NCI-H2081 treated with DMSO at 0.1 percent for 48 hours (cell line): ENCODE measurements at places on chromosomes 16 and 17.

DNA sequence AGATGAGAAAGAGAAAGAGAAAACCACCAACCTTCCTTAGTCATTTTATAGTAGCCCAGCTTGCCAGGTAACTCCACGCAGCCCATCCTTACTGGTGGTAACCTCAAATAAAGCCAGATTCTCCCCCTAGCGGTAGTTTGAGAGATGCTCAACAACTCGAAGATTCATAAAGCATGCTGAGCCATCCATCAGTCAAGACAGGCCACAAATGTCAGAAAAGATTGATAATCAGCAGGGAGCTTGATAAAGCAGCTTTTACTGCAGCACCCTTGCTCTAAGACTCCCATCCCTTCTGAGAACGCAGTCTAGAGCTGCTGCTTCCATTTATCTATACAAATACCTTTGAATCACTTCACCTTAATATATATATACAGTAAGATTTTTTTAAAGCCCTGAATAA is 451.5 kb upstream of the HSBP1 start:
- DNase-seq = peak; percentile 19

DNA sequence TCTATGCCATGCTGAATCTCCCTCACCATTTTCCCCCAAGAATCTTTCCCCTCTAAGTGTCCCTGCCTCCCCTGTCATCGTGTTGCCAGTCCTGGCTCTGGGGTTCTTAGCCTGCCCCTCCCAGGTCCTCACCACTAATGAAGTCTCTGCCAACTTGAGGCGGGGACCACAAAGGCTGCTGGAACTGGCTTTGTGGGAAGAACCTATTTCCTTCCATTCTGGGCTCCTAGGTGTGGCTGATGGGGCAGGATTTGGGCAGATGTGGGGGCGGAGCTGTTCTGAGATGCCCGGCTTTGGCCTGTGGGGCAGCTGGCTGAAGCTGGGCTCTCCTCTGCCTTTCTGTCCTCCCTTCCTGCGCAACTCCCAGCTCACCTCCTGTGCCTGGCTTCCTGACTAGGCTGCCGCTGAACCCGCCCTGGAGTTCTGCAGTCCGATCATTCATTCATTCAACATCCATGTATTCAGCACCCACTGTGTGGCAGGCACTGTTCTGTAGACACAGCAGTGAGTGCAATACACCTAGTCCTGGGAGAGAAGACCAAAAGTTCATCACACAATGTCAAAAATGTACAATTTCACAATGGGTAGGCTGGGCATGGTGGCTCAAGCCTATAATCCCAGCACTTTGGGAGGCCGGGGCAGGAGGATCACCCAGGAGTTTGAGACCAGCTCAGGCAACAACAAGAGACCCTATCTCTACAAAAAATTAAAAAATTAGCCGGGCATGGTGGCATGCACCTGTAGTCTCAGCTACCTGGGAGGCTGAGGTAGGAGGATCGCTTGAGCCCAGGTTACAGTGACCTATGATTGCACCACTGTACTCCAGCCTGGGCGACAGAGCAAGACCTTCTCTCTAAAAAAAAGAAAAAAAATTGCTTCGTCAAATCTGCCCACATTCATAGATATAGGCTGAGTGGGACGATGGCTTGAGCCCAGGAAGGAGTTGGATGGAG is 1.9 kb upstream of the SNN start:
- DNase-seq = no peak

- no peak for DNase-seq
Measured at GRCh38 chr16:47581114-47581513, 120.0 kb downstream of the PHKB start.

DNA sequence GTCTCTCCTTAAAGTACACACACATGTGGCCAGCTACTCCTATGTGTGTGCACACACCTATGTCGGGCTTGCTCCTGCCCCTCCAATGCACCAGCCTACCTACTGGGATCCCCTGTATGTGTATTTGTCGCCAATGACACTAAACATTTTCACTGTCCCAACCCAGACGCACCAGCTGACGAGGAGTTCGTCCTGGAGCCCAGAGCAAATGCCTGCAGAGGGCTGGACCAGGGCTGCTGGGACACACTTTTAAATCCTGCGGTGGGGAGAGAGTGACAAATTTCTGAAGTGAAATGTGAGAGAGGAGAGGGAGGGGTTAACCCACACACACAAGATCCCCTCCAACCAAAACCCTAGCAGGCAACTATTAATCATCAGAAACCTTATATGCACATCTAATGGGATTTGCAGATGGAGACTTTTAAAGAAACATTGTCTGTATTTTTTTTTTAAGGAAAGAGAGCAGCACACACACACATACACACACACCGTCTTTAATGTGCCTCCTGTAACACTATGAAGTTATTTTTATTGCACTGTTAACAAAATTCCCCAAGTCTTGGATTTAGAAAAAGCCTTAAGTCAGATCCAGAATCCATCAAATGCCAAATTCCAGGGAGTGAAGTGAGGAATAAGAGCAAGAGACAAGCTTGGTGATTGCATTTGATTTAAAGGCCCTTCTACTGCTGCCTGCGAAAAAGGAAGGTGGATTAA is at the start of gene MEOX1:
MEOX1 (minus strand) TSS at position 224 of the 714 bp plus-strand sequence. CDS start 388 bp downstream, outside the sequence.
- no peak for DNase-seq

GRCh38 chr17:18889658-18890057 is 31.7 kb downstream of the PRPSAP2 start:
- no peak for DNase-seq

DNA sequence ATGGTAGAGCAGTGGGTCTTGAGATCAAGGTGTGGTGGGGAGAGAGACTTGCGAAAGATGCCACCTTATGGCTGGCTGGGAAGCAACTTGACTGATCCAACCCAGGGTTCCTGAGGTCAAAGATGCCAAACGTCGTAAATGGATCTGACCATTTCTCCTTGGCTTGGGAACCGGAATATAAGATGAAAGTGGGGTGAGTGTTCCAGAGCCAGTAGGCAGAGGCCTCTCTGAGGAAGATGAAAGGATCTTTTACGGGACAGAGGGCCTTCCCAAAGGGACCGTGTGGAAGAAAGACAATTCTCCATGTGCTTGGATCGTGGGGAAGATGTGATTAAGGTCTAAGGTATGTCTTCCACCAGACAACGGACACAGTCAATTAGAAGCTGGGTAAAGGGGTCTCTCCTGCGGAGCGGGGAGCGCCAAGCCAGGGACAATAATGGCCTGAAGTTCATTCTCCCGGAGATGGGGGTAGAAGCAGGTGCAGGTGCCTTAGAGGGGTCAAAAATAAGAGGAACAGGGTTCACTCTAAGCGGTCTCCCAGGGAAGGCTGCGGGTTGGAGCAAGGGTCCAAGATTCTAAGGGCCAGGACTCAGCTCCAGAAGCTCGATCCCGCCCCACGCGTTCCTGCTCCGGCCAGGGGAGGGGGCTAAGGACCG is 800 bp downstream of the FXR2 start:
- DNase-seq = no peak

- DNase-seq = no peak
Measured at GRCh38 chr16:86427433-86427851, 82.9 kb upstream of the FOXF1 start.

DNA sequence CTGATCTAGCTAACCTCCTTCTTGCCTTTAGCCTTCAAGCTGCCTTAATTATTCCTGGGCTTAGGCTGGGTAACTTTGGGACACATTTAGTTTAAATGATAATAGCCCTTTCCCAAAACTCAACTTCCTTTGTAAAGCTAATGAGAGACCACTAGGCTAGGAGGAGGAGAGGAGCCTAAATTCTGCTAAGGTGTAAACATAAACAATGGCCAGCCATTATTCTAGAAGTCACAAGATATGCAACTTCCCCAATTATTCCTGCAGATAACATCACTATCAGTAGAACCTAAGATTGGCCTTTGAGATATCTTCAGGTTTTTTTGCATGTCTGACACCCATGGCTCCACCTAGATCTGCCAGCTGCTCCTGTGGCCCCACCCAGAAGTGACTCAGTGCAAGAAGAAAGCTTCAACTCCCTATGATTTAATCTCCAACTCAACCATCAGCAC is 131.2 kb upstream of the FAM20A start:
- no peak for DNase-seq

DNA sequence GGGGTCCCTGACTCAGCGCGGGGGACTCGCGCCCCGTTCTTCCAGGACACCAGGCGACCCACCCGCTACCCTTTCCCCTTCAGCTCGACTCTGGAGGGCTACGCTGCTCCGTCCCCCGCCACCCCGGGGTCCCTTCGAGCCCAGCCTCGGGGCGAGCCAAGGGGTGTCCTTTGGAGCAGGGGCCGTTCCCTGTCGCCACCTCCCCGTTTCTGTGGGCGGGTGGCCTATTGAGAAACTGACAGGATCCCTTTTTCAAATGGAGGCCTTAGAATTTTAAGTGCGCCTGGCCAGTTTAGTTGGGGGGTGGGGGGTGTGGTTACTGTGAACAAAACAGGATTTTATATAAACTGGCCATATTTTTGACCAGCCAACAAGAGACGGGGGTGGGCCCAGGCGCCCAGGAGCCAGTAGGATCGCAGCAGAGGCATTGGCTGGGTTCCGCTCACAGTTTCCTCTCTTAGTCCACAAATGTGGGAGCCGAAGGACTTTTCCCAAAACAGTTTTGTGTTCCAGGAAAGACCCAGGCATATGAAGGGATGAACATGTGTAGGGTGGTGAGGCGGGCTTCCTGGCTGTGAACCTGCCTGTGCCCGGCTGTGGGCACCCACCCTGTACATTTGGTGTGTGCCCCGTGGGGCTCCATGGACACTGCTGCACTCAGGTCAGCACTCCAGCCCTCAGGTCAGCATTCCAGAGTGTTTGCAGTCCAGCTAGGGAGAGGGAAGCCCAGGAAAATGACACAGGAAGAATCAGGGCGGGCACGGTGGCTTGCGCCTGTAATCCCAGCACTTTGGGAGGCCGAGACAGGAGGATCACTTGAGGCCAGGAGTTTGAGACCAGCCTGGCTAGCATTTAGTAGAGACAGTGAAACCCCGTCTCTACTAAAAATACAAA is 722 bp upstream of the TIMP2 start:
- DNase-seq = no peak

DNA sequence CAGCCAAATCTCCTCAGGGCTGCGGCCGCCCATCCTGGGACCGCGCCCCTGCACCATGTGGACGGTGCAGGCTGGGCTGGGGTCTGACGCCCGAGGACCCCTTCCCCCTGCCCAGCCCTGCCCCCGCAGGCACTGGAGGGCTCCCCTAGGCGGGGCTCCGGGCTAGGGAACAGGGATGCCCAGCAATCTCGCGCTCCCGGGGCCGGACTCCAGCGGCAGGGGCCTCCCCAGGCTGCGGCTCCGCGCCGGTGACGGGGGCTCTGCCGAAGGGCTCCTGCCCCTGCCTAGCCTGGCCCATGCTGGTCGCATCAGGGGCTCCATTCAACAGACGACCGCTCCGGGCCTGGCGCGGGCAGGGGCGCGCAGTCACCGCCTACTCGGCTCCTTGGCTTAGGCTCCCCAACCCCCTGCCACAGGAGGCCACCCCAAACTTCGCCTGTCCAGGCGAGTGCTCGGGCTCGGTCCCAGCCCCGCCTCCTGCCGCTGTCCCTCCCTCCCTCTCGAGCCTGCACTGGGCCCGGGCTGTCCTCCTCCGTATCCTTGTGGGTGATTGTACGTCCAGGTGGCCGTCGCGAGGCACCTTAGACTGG is 27.4 kb upstream of the ADORA2B start:
- no peak for DNase-seq

DNA sequence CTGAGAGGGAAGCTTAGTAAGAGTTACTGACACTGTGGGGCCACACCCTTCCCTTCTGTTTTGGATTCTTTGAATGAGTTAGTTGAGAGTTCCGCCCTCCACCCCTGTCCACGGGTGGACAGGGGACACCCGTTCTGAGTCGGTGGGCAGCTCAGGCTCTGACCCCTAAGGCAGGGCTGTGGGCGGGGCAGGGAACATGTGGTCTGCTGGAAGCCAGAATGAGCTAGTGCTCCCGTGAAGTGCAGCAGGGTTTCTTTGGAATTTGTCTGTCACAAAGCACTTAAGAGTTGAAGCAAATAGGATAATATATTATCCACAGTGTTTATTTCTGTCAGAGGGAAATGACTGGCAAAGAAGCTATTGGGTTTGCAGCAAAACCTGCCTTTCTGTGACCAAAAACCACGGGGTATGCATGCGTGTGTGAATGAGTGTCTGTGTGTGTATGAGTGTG is 90.1 kb downstream of the CLEC16A start:
- no peak for DNase-seq

GRCh38 chr17:15462976-15463772 is 4.2 kb downstream of the CDRT4 start:
- no peak for DNase-seq

- no peak for DNase-seq
Measured at GRCh38 chr16:2753733-2754020, 1.2 kb downstream of the SRRM2 start.
